ENCODE measurements at places on chromosomes 4 and X. TPM values are rescaled to one million over a fixed set of nuclear protein-coding genes. Genes with fewer than 3 reads are reported as not detected.

Gene IRAK1
- total RNA-seq, result 74.2 TPM

GRCh38 chr4:114116861-114117260 is 137.4 kb upstream of the ARSJ start:
- no peaks in the 10 kb centered on the region for H3K36me3 ChIP-seq
- H3K27me3 ChIP-seq, result no peaks in the 10 kb centered on the region
- DNase-seq, result no peak
- H3K4me1 ChIP-seq, result peaks cover 15% of the 10 kb centered on the region
- no peak overlapping the region for H3K27ac ChIP-seq

GRCh38 chrX:48834383-48834709 is 1.1 kb downstream of the PCSK1N start:
- no peak overlapping the region for H3K27ac ChIP-seq
- DNase-seq, result no peak
- peaks cover 2% of the 10 kb centered on the region for H3K36me3 ChIP-seq

- no peaks in the 10 kb centered on the region for H3K36me3 ChIP-seq
- no peaks in the 10 kb centered on the region for H3K27me3 ChIP-seq
- peak overlapping the region; percentile 86 for H3K27ac ChIP-seq
- H3K4me3 ChIP-seq, result no peak overlapping the region
- peaks cover 43% of the 10 kb centered on the region for H3K4me1 ChIP-seq
Observed at GRCh38 chr4:107600983-107601382, 119.1 kb downstream of the PAPSS1 start.

- no peaks in the 10 kb centered on the region for H3K4me1 ChIP-seq
- no peak overlapping the region for H3K4me3 ChIP-seq
- no peaks in the 10 kb centered on the region for H3K36me3 ChIP-seq
Observed at GRCh38 chr4:99437723-99438404, 2.7 kb upstream of the ADH7 start.

Gene ADGRG4
- total RNA-seq, result 0.16 TPM

- no peaks in the 10 kb centered on the region for H3K27me3 ChIP-seq
- H3K36me3 ChIP-seq, result peaks cover 42% of the 10 kb centered on the region
- no peak overlapping the region for H3K4me3 ChIP-seq
Observed at GRCh38 chr4:73156394-73156793, 86.9 kb upstream of the COX18 start.

GRCh38 chr4:7697343-7697742 is 242.3 kb downstream of the AFAP1 start:
- no peaks in the 10 kb centered on the region for H3K36me3 ChIP-seq
- no peak for DNase-seq
- H3K27ac ChIP-seq, result no peak overlapping the region
- peaks cover 9% of the 10 kb centered on the region for H3K4me1 ChIP-seq
- H3K4me3 ChIP-seq, result no peak overlapping the region

GRCh38 chrX:31258166-31258565 is 186.3 kb upstream of the FTHL17 start:
- peaks cover 31% of the 10 kb centered on the region for H3K36me3 ChIP-seq
- no peaks in the 10 kb centered on the region for H3K27me3 ChIP-seq
- H3K4me3 ChIP-seq, result no peak overlapping the region
- peak overlapping the region; percentile 38 for H3K27ac ChIP-seq

Gene GRK4
- total RNA-seq, result 11.7 TPM

DNA sequence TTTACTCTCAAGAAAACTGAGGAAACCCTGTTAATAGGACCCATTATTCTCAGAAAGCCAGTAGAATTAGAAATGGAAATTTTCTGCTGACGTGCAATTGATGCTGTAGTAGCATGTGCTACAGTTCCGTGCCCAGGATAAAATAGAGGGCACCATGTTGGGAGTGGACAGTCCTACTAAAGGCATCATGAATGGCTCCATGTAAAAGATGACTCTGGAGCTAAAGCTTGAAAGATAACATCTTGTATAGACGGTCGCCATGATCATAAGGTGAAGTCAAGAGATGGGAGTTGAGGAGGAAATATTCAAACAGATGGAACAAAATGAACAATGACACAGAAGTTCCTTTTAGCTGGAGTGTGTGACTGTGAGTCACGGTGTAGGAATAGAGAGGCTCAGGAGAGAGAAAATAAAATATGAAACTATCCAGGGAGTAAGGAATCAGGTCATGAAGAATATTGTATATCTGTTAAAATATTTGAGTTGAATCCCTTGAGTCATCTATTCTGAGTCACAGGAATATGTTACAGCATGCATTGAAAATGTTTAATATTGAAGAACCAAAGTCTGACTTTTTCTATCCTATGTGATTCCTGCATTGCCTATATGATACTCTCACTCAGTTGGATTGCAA is 31.8 kb downstream of the ANXA10 start:
- no peak overlapping the region for H3K27ac ChIP-seq
- peaks cover 8% of the 10 kb centered on the region for H3K4me1 ChIP-seq
- no peak for DNase-seq
- H3K4me3 ChIP-seq, result no peak overlapping the region

DNA sequence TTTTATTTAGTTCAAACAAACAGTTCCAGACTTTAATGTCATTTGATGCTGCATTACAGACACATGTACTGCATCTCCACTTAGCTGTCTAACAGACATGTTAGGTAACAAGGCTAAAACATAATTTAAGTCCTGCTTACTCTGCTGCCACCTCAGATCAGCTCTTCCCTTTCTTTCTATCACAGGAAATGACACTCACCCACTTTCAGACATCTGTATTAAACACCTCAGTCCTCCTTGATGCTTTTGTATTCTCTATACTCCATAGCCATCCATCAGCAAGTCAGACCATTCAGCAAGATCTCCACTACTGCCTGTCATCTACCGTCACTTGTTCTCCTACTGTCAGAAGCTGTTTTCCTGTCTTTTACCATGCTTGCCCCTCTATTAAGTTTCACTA is 405.4 kb downstream of the IL15 start:
- no peaks in the 10 kb centered on the region for H3K27me3 ChIP-seq
- H3K4me1 ChIP-seq, result peaks cover 7% of the 10 kb centered on the region
- no peak for DNase-seq
- H3K27ac ChIP-seq, result no peak overlapping the region
- H3K36me3 ChIP-seq, result no peaks in the 10 kb centered on the region

DNA sequence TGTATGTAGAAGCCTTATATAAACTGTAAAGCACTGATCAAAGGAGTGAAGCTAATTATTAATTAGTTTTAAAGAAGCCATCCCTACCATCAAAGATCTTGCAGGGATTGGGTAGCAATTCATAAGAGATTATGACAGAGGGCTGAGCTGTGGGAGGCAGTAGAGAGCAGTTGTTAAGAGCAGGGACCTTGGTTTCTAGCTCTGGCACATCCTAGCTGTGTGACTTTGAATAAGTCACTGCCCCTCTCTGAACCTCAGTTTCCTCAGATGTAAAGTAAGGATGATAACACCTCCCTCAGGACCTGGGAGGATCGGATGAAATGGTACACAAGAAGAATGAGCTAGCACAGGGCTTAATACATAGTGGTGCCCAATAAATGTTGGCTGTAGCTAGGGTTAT is 45.4 kb downstream of the APLN start:
- H3K27ac ChIP-seq, result no peak overlapping the region
- H3K36me3 ChIP-seq, result no peaks in the 10 kb centered on the region
- peaks cover 8% of the 10 kb centered on the region for H3K4me1 ChIP-seq
- no peak for DNase-seq
- no peaks in the 10 kb centered on the region for H3K27me3 ChIP-seq
- H3K4me3 ChIP-seq, result no peak overlapping the region

Gene NKX3-2
- total RNA-seq, result 2.9 TPM

Gene ENPEP
- total RNA-seq, result 0.94 TPM

- H3K4me3 ChIP-seq, result peak overlapping the region; percentile 95
- peak overlapping the region; percentile 99 for H3K27ac ChIP-seq
- no peaks in the 10 kb centered on the region for H3K36me3 ChIP-seq
- H3K4me1 ChIP-seq, result peaks cover 71% of the 10 kb centered on the region
- no peaks in the 10 kb centered on the region for H3K27me3 ChIP-seq
Observed at GRCh38 chr4:98657531-98658286, 702 bp downstream of the TSPAN5 start.

GRCh38 chrX:20147561-20147960 is 5.9 kb upstream of the EIF1AX start:
- H3K27ac ChIP-seq, result no peak overlapping the region

DNA sequence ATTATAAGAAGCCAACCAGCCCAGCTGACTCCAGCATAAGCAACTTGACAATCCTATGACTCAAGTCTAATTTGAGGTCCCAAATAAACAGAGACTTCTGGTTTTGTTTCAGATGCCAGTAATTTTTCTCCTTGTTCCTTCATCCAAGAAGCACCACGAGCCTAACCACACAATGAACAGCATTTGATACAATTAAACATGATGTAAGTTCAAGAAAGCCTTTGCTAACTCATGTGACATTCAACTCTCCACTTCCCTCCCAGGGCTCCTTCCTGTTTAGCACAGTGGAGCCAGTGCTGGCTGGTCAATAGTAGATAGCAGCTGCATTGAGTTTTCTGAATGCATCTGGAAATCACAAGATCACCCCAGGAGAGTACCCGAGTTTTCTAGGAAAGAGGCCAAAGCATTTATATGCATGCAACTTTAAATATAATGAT is 206.3 kb downstream of the ARHGAP24 start:
- no peak overlapping the region for H3K4me3 ChIP-seq
- H3K4me1 ChIP-seq, result peaks cover 12% of the 10 kb centered on the region
- peaks cover 26% of the 10 kb centered on the region for H3K27me3 ChIP-seq
- peak overlapping the region; percentile 51 for H3K27ac ChIP-seq
- DNase-seq, result no peak
- no peaks in the 10 kb centered on the region for H3K36me3 ChIP-seq

- H3K4me1 ChIP-seq, result peaks cover 75% of the 10 kb centered on the region
- no peaks in the 10 kb centered on the region for H3K27me3 ChIP-seq
- H3K36me3 ChIP-seq, result peaks cover 41% of the 10 kb centered on the region
- H3K27ac ChIP-seq, result peak overlapping the region; percentile 81
- no peak for DNase-seq
Observed at GRCh38 chr4:168884251-168885124, 125.6 kb downstream of the CBR4 start.

- H3K4me1 ChIP-seq, result no peaks in the 10 kb centered on the region
- no peak overlapping the region for H3K4me3 ChIP-seq
- H3K27me3 ChIP-seq, result peaks cover 59% of the 10 kb centered on the region
- H3K27ac ChIP-seq, result no peak overlapping the region
- no peak for DNase-seq
- H3K36me3 ChIP-seq, result no peaks in the 10 kb centered on the region
Observed at GRCh38 chrX:109992203-109992602, 10.7 kb upstream of the TMEM164 start.

DNA sequence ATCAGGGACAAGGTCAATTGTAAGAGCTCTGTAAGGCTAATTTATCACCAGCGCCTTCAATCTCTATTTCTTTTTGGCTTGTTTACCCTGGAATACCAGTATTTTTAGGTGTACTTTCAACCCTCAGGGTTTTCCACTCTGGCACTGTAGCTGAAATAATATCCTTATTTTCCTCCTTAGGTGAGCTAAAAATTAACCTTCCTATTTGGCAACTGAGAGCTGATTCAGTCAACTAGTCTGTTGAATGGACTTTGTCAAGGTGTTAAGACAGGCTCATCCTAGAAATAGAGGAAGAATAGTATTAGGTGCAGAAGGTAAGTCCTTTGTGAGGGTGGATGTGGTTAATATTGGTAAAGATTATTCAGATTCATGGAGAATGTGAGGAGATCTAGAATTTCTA is 101.3 kb upstream of the BANK1 start:
- H3K36me3 ChIP-seq, result no peaks in the 10 kb centered on the region
- no peak overlapping the region for H3K27ac ChIP-seq
- H3K27me3 ChIP-seq, result peaks cover 30% of the 10 kb centered on the region
- no peaks in the 10 kb centered on the region for H3K4me1 ChIP-seq

Gene MTMR8
- 1.5 TPM for total RNA-seq

GRCh38 chr4:1098311-1098925 is 14.9 kb downstream of the RNF212 start:
- no peak overlapping the region for H3K27ac ChIP-seq
- H3K36me3 ChIP-seq, result no peaks in the 10 kb centered on the region
- peaks cover 23% of the 10 kb centered on the region for H3K27me3 ChIP-seq
- peak; percentile 78 for DNase-seq

Gene F8
- total RNA-seq, result 1.9 TPM

Gene SPACA5B
- total RNA-seq, result not detected

- no peaks in the 10 kb centered on the region for H3K36me3 ChIP-seq
- H3K27me3 ChIP-seq, result no peaks in the 10 kb centered on the region
- no peak for DNase-seq
- H3K27ac ChIP-seq, result no peak overlapping the region
- H3K4me1 ChIP-seq, result peaks cover 3% of the 10 kb centered on the region
Observed at GRCh38 chr4:70842761-70843435, 3.2 kb upstream of the GRSF1 start.

DNA sequence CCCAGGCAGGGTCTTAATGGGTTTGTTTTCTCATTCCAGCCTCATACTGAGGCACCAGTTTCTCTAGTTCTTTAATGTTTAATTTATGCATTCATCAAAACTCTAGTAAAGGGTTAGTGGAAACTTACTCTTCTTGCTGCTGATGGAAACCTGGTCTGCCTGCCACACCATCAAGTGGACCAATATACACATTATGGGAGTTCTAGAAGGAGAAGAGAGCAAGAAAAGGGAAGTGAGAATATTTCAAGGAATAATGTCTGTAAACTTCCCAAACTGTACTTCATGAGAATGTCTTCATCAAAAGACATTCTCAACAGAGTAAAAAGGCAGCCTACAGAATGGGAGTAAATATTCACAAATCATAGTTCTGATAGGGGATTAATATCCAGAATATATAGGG is 20.9 kb upstream of the DHX15 start:
- DNase-seq, result no peak
- H3K4me1 ChIP-seq, result peaks cover 11% of the 10 kb centered on the region
- no peak overlapping the region for H3K4me3 ChIP-seq
- no peaks in the 10 kb centered on the region for H3K36me3 ChIP-seq
- no peaks in the 10 kb centered on the region for H3K27me3 ChIP-seq
- no peak overlapping the region for H3K27ac ChIP-seq

GRCh38 chr4:168057412-168057811 is 34.9 kb upstream of the ANXA10 start:
- no peaks in the 10 kb centered on the region for H3K4me1 ChIP-seq
- no peak overlapping the region for H3K27ac ChIP-seq
- H3K36me3 ChIP-seq, result no peaks in the 10 kb centered on the region

DNA sequence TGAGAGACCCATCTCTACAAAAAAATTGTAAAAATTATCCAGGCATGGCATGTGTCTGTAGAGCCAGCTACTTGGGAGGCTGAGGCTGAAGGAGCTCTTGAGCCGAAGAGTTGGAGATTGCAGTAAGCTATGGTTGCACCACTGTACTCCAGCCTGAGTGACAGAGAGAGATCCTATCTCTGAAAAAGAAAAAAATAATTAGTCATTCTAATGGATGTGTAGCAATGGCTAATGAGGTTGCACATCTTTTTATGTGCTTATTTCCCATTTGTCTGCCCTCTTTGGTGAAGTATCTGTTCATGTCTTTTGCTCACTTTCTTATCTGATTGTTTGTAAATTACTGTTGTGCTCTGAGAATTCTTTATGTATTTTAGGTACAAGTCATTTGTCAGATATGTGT is 19.0 kb upstream of the MAML3 start:
- H3K4me1 ChIP-seq, result no peaks in the 10 kb centered on the region
- no peak for DNase-seq
- no peak overlapping the region for H3K4me3 ChIP-seq
- peaks cover 4% of the 10 kb centered on the region for H3K27me3 ChIP-seq
- H3K36me3 ChIP-seq, result no peaks in the 10 kb centered on the region
- no peak overlapping the region for H3K27ac ChIP-seq

Measured in osteocyte (in vitro differentiated cells).